Ovary (tissue), 10 donors: ENCODE measurements at places on chromosomes 7 and 10.

DNA sequence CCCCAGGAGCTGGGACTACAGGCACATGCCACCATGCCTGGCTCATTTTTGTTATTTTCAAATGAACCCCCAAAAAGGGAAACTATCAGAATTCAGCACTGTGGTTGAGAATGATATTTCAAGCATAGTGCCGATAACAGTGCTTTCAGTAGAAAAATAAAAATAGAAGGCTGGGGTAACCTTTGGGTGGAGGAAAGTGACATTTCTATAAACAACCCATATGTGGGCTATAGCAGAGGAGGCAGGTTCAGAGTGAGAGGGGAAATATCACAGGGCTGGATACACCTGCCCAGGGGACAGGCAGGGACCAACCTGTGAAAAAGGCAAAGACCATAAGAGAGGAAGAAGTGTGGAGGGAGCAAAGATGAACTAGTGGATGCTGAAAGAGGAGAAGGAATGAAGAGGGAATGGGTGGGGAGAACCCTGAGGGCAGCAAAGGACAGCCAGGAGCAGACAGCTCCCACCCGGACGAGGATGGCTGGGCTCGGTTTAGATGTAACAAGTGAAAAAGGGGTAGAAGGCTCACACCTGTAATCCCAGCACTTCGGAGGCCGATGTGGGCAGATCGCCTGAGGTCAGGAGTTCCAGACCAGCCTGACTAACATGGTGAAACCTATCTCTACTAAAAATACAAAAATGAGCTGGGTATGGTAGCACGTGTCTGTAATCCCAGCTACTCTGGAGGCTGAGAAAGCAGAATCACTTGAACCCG, 56.5 kb downstream of the MAP3K8 start:
- H3K27me3 ChIP-seq, result no peaks in the 10 kb centered on the region
- H3K4me3 ChIP-seq, result no peak overlapping the region
- no peak for DNase-seq
- H3K36me3 ChIP-seq, result no peaks in the 10 kb centered on the region

DNA sequence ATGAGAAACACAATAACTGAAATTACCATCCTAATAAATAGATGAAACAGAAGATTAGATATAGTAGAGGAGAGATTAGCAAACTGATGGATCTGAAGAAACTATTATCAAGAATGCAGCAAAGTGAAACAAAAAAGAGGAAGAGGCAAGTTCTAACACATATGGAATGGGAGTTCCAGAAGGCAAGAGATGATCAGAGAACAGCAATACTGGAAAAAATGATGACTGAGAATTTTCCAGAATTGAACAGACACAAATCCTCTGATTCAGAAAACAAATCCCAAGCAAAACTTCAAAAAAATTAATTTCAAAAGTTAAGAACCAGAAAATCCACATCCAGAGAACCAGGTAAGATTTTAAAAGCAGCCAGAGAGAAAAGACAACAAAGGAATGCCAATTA, 20.2 kb upstream of the CYREN start:
- DNase-seq, result no peak
- no peaks in the 10 kb centered on the region for H3K36me3 ChIP-seq
- no peaks in the 10 kb centered on the region for H3K27me3 ChIP-seq
- no peak overlapping the region for H3K4me3 ChIP-seq

DNA sequence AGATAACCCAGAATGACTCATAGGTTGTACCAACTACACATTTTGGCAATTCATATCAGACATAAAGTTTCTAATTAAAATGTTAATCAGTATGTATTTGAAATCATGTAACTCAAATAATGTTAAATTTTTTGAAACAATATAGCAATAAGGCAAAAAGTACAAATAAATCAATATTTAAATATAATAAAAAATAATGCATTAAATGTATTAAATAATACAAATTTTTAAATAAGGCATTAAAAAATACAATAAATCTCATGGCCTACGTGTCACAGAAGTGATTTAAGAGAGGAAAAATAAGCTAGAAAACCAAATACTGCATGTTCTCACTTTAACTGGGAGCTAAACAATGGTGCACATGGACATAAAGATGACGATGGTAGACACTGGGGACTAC, 9.1 kb downstream of the PON2 start:
- no peak overlapping the region for H3K4me3 ChIP-seq
- H3K27ac ChIP-seq, result no peak overlapping the region
- no peaks in the 10 kb centered on the region for H3K36me3 ChIP-seq
- no peak for DNase-seq
- no peaks in the 10 kb centered on the region for H3K27me3 ChIP-seq

GRCh38 chr7:65287023-65287422, 86.6 kb upstream of the ZNF92 start:
- no peaks in the 10 kb centered on the region for H3K4me1 ChIP-seq
- no peaks in the 10 kb centered on the region for H3K27me3 ChIP-seq
- no peaks in the 10 kb centered on the region for H3K36me3 ChIP-seq
- no peak overlapping the region for H3K27ac ChIP-seq
- H3K4me3 ChIP-seq, result no peak overlapping the region

- no peak overlapping the region for H3K4me3 ChIP-seq
- no peaks in the 10 kb centered on the region for H3K4me1 ChIP-seq
- H3K27ac ChIP-seq, result no peak overlapping the region
- no peak for DNase-seq
- H3K27me3 ChIP-seq, result no peaks in the 10 kb centered on the region
These were observed 210.2 kb downstream of the MDFIC start for GRCh38 chr7:115132096-115132495.

DNA sequence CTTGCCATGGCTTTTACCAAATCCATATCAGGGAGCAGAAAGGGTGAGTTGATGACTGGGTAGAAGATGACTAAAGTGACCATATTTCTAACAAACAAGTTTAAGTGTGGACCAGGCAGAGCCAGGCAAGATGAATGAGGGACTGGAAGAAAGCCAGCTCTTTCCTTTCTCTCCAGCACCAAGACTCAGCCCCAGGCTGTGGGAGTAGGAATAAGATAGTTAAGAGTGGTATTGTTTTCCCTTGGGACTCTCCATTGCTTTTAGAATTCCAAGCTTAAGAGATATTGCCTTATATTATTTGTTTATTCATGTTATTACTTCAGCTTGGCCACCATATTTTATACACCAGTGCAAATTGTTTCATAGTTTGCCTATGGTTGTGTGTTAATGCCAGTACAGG, 28.8 kb upstream of the TSPAN33 start:
- H3K4me1 ChIP-seq, result peaks cover under 1% of the 10 kb centered on the region
- H3K27ac ChIP-seq, result no peak overlapping the region
- DNase-seq, result no peak
- H3K36me3 ChIP-seq, result no peaks in the 10 kb centered on the region
- no peak overlapping the region for H3K4me3 ChIP-seq

DNA sequence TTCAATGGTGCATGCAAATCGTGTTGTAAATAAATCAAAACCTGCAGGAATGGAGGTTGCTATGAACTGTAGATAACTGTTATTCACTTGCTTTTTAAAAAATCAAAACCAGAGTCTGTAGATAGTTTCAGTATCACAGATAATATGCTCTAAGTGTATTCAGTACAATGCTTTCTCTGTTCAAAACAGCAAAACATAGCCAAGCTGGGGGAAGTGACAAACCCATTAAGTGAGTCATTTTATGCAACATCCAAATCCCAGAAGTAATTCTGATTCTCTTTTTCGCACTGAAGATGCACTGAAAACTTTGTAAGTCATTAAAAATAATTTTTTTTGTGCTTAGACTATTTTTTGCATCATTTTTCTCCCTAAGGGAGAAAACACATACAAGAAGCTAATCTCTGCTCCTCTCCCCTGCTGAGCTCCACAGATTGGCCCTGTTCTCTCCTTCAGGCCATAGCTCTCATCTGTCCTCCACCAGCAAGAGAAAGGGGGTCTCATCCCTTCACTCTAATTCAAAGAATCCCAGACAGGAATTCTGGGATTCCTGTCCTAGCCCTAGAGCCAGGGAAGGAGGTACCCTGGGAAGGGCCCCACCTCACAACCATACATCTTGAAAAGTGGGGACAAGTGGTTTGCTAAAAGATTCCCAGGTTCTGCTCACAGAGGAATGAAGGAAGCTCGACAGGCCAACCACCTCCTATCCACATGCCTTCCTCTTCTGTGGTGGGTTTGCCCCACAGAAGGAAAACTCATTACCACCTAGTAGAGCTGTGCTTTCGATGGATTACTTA, 4.9 kb downstream of the PRTFDC1 start:
- no peak for DNase-seq
- peak overlapping the region; percentile 44 for H3K27ac ChIP-seq
- no peaks in the 10 kb centered on the region for H3K36me3 ChIP-seq
- H3K4me3 ChIP-seq, result no peak overlapping the region
- H3K27me3 ChIP-seq, result no peaks in the 10 kb centered on the region

DNA sequence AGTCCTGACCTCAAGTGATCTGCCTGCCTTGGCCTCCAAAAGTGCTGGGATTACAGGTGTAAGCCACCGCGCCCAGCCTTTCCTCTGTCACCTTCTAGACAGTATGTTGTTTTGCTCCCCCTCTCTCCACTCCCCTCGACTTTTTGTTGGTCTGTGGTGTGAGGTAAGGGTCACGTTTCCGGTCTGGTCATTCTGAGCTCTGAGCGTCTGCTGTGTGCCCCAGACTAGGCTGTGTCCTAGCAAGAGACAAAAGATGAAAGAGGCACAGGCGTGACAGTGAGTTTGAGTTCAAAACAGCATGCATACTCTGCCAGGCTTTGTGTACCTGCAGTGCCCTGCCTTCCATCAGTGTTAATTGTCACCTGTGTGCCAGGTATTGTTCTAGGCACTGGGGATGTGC, 87.4 kb upstream of the PPIF start:
- H3K27ac ChIP-seq, result no peak overlapping the region
- H3K4me1 ChIP-seq, result peaks cover 16% of the 10 kb centered on the region
- no peaks in the 10 kb centered on the region for H3K27me3 ChIP-seq
- no peak for DNase-seq
- no peak overlapping the region for H3K4me3 ChIP-seq

DNA sequence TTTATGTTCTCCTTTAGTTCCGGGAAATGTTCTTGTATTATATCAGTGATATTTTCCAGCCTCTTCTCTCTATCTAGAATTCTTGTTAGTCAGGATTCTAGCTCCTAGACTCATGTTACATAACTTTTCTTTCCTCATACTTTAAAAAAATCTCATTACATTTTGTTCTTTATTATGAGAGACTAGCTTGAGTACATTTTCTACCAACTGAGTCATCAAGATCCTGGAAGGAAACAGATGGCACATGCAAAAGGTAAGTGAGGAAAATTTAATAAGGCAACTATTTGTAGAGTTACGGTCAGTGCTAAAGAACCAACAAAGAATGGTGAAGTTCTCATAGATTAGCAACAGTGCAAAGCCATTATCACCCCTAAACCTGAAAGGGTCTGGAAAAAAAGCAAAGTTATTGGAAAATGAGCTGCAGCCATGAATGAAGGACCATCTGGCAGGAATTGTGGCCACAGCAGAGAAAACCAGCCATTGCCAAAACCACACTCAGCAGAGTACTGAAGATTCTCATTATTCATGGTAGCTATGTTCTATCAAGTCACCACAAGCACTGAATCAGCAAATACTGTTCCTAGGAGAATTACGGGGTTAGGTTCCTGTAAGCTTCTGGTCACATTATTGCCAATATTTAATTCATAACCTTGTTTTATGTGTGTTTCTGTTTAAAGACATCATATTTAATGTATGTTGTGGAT, 98.3 kb upstream of the C7orf33 start:
- H3K4me3 ChIP-seq, result no peak overlapping the region
- no peak for DNase-seq
- H3K4me1 ChIP-seq, result no peaks in the 10 kb centered on the region

DNA sequence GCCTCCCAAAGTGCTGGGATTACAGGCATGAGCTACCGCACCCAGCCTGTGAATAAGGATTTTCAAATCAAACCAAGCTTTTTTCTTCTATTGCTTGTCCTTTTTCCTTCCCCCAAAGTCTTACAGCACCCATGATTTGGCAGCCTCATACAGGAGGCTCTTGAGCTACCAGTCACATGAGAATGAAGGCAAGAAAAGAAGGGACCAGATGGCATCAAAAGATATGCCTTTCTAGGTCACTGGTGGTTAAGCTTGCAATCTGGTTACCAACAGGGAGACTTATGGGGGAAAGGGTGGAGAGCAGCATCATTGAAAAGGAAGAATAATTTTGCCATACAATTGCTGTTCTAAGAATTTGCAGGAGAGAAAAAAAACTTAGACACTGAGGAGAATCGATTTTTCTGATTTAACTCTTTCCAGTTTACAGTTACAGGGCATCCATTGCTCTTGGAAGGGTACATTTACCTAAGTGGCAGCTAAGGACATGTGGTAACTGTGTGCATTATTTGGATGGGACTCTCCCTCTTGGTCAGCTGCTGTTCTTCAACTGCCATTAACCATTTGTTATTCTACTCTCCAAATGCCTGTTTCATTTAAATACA, 29.5 kb downstream of the SMNDC1 start:
- no peaks in the 10 kb centered on the region for H3K27me3 ChIP-seq
- H3K4me1 ChIP-seq, result peaks cover 6% of the 10 kb centered on the region
- no peaks in the 10 kb centered on the region for H3K36me3 ChIP-seq
- H3K4me3 ChIP-seq, result no peak overlapping the region
- no peak overlapping the region for H3K27ac ChIP-seq
- DNase-seq, result no peak

DNA sequence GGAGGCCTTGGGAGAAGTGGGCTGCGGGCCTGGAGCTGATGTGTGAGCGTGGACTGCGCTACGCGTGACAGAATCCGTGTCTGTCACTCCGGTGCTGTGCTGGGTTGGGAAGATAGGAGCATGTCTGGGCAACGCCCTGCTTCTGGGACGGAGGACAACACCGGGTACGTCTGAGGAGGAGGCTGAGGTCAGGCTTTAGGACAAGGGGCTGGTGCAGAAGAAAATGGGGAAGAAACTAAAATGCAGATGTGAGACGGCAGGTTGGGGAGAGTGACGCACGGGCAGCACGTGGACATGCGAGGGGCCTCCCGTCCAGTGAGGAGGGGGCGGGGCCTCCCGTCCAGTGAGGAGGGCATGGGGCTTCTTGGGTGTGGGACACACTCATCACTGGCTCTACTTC, 207.4 kb downstream of the DNAJB6 start:
- H3K27ac ChIP-seq, result no peak overlapping the region
- H3K4me3 ChIP-seq, result no peak overlapping the region
- H3K4me1 ChIP-seq, result no peaks in the 10 kb centered on the region
- no peaks in the 10 kb centered on the region for H3K27me3 ChIP-seq

- no peak overlapping the region for H3K4me3 ChIP-seq
- no peak overlapping the region for H3K27ac ChIP-seq
- H3K4me1 ChIP-seq, result no peaks in the 10 kb centered on the region
- DNase-seq, result no peak
- H3K36me3 ChIP-seq, result no peaks in the 10 kb centered on the region
- H3K27me3 ChIP-seq, result no peaks in the 10 kb centered on the region
These were observed 23.5 kb downstream of the HEPACAM2 start for GRCh38 chr7:93202594-93203250.

DNA sequence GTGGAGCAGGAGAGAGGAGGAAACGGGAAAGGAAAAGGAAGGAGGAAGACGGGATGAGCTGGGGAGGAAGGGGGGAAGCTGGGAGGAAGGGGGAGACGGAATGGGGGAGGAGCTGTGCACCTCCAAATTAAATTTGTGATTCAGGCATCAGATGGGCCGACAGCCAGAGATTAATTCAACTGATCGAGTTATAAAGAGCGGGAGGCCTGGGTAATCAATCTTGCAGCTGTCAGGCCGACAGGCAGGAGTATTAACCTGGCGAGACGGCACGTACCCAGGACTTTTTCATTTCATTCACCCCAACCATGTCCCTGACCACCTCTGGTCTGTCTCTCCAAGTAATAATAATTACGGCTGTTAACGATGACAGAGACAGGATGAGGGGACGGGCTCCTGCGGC, 26.2 kb downstream of the KAZALD1 start:
- H3K4me1 ChIP-seq, result no peaks in the 10 kb centered on the region
- no peak overlapping the region for H3K4me3 ChIP-seq
- H3K27ac ChIP-seq, result no peak overlapping the region
- no peaks in the 10 kb centered on the region for H3K27me3 ChIP-seq
- DNase-seq, result no peak

- no peak for DNase-seq
- no peaks in the 10 kb centered on the region for H3K36me3 ChIP-seq
These were observed 121.6 kb downstream of the KCND2 start for GRCh38 chr7:120394595-120394994.
